ENCODE measurements at places on chromosomes 13 and 19.
A peak's percentile ranks its signal among the peaks of the same experiment; 100 is the strongest.

GRCh38 chr13:60572003-60572798 is 175.2 kb downstream of the TDRD3 start:
- no peaks in the 10 kb centered on the region for H3K27me3 ChIP-seq
- no peaks in the 10 kb centered on the region for H3K36me3 ChIP-seq
- H3K4me1 ChIP-seq: no peaks in the 10 kb centered on the region
- H3K4me3 ChIP-seq: no peak overlapping the region

GRCh38 chr19:18778076-18778389 is 13.1 kb downstream of the COMP start:
- peaks cover 8% of the 10 kb centered on the region for H3K36me3 ChIP-seq
- H3K27me3 ChIP-seq: no peaks in the 10 kb centered on the region
- no peak for DNase-seq
- no peak overlapping the region for H3K27ac ChIP-seq
- no peaks in the 10 kb centered on the region for H3K4me1 ChIP-seq
- no peak overlapping the region for H3K4me3 ChIP-seq

DNA sequence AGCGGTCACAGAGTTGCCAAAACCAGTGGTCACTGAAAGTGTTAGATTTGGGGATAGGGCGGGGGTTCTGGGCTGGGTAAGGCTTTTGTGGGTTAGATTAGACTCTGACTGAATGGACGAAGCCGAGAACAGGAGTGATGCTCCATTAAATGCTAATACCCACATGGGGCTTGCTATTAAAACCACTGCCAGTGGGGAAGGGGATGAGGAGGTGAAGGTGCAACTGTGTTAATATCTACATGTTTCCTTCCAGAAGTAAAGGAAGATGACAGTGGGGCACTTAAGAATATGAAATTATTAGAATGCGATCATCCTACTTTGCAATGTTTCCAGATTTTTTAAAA is 573 bp upstream of the ZNF614 start:
- H3K4me3 ChIP-seq: peak overlapping the region; percentile 89
- DNase-seq: no peak
- H3K36me3 ChIP-seq: peaks cover 28% of the 10 kb centered on the region
- peak overlapping the region; percentile 90 for H3K27ac ChIP-seq

GRCh38 chr19:47821460-47822020 is at the start of gene CRX:
Gene CRX, plus strand, starts transcription at chr19:47821937. Its CDS starts 12,507 bp downstream, at chr19:47834444.
- no peaks in the 10 kb centered on the region for H3K4me1 ChIP-seq
- H3K27me3 ChIP-seq: no peaks in the 10 kb centered on the region
- H3K4me3 ChIP-seq: no peak within 1 kb of the TSS
- no peak within 1 kb of the TSS for H3K27ac ChIP-seq
- DNase-seq: no peak

GRCh38 chr13:19961924-19962323 is 3.4 kb downstream of the ZMYM2 start:
- H3K36me3 ChIP-seq: no peaks in the 10 kb centered on the region
- no peaks in the 10 kb centered on the region for H3K27me3 ChIP-seq
- peak overlapping the region; percentile 9 for H3K27ac ChIP-seq
- DNase-seq: no peak
- H3K4me3 ChIP-seq: no peak overlapping the region

DNA sequence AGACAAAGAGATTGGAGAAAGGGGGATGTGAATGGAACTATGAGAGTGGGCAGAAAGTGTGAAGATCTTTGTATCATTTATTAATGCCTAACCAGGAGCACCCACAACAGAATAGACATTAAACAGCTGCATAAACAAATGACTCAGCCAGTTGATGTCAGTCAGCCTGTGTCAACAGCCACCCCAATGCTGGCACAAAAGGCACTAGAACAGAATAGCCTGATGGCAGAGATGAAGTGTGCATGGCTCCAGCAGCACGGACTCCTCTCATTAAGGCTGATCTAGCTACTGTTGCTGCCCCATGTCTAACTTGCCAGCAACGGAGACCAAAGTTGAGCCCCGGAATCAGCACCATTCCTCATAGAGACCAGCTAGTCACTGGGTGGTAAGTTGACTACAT is 7.8 kb downstream of the CPB2 start:
- no peaks in the 10 kb centered on the region for H3K27me3 ChIP-seq
- no peak overlapping the region for H3K27ac ChIP-seq
- no peaks in the 10 kb centered on the region for H3K4me1 ChIP-seq
- DNase-seq: no peak
- no peak overlapping the region for H3K4me3 ChIP-seq

DNA sequence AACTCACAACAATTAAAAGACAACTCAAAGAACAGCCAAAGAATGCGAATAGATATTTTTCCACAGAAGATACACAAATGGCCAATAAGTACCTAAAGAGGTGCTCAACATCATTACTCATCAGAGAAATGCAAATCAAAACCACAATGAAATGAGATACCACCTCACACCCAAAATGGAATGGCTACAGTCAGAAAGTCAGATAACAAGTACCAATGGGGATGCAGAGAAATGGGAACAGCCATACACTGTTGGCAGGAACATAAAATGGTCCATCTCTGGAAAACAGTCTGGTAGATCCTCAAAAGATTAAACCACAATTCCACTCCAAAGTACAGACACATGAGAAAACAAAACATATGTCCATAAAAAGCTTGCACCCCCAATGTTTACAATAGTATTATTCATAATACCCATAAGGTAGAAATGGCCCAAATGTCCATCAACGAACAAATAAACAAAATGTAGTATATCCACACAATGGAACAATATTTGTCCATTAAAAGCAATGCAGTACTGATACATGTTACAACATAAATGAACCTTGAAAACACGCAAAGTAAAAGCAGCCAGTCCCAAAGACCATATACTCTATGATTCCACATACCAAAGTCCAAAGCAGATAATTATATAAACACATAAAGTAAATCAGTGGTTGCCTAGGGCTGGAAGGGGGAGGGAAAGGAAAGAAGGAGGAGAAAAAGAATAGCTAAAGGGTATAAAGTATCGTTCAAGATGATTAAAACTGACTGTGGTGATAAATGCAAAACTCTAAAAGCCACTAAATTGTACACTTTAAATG is 19.6 kb downstream of the USP12 start:
- DNase-seq: no peak
- H3K4me1 ChIP-seq: no peaks in the 10 kb centered on the region

DNA sequence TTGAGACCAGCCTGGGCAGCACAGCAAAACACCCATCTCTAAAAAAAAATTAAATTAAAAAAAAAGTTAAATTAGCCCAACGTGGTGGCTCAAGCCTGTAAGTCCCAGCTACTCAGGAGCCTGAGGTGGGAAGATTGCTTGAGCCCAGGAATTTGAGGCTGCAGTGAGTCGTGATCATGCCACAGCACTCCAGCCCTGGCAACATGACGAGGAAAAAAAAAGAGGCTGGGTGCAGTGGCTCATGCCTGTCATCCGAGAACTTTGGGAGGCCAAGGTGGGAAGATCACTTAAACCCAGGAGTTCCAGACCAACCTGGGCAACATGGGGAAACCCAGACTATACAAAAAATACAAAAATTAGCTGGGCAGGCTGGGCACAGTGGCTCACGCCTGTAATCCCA is 2.2 kb upstream of the TMEM161A start:
- H3K4me1 ChIP-seq: peaks cover 8% of the 10 kb centered on the region
- no peak overlapping the region for H3K4me3 ChIP-seq
- no peak for DNase-seq
- no peaks in the 10 kb centered on the region for H3K27me3 ChIP-seq
- H3K36me3 ChIP-seq: no peaks in the 10 kb centered on the region

DNA sequence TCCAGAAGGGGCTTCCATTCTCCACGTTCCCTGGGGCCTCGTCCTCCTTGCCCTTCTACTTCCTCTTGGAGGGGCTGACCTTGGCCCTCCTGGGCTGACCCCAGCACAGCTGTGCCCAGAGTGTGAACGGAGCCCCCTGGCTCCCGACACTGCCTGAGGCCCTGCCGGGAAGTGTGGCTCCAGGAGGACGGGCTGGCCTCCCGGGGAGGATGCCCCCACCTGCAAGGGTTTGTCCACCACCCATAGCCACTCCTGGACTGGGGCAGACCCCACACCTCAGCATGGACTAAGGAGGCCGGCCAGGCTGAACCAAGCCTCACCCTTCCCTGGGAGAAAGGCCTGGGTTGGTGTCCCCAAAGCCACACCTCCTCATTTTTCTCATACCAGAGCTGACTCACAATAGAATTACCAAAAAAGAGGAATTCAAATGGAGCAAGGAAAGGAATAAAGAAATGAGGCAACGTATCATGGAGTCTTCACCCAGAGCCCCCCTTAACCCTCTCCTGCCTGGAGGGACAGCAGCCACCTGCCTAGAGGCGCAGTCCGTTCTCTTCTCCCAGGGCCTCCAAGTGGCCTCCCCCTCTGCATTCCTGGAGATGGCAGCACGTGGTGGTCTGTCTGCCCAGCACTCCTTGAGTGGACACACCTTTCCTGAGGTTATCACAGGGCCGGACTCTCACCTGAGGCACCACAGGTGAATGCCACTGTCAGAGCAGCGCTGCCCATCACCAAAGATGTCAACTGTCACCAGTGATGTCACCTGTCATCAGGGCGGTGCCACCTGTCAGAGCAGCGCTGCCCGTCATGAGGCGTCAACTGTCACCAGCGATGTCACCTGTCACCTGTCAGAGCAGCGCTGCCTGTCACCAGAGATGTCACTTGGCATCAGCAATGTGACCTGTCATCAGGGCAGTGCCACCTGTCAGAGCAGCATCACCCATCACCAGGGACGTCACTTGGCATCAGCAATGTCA is 3.1 kb upstream of the C13orf46 start:
- H3K36me3 ChIP-seq: peaks cover 28% of the 10 kb centered on the region
- no peaks in the 10 kb centered on the region for H3K4me1 ChIP-seq
- no peak for DNase-seq
- no peaks in the 10 kb centered on the region for H3K27me3 ChIP-seq
- H3K4me3 ChIP-seq: no peak overlapping the region
- no peak overlapping the region for H3K27ac ChIP-seq

DNA sequence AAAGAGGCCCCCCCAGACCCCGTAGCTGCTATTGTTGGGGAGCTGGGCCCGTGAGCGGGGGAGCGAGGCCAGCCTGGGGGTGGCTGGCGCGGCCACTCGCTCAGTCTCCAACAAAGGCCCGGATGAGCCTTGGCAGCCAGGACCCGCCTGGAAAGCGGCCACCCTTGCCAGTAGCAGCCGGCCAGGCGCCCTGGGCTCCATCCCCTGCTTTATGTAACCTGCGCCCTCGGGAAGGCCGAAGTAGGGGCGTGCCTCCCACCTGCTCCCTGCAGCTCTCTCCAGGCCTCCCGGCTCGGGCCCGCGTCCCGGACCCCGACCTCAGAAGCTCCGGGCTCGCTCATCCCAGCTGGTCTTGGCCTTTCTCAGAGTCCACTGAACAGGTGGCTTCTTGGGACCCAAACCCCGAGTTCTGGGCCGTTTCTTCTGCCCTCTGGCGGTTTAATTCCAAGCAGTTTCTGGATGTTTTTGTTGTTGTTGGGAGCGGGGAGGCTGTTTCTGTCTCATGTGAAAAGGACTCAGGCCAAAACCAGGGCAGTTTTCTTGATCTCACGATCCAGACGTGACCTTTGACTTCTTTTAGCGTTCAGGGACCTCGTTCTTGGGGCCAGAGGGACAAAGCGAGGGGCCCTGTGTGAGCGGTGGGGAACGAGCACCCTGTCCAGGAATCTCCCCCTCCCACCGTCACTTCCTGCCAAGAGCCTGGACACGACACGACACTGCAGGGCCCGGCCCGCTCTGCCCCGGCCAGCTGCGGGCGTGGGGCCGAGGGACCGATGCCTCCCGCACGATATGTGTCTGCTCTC is 1.2 kb downstream of the CDC34 start:
- DNase-seq: peak; percentile 46
- H3K36me3 ChIP-seq: no peaks in the 10 kb centered on the region
- no peaks in the 10 kb centered on the region for H3K27me3 ChIP-seq

DNA sequence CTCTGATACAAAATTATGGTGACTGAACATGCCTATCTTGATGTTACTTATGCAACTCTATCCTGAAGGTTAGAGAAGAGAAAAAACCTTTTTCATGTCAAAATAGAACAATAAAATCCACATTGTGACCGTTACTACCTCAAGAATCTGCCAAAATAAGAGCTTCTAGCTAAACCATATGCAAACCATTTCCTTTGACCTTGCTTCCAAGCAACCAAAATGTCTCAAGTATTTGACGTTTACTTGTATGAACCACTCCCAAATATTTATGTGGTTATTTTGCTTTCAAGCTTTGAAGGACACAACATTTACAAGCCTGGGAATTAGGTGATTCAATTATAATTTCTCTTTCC is 13.9 kb downstream of the FOXO1 start:
- no peak for DNase-seq
- peaks cover 31% of the 10 kb centered on the region for H3K4me1 ChIP-seq
- no peak overlapping the region for H3K27ac ChIP-seq
- H3K4me3 ChIP-seq: no peak overlapping the region
- H3K27me3 ChIP-seq: no peaks in the 10 kb centered on the region
- H3K36me3 ChIP-seq: no peaks in the 10 kb centered on the region

DNA sequence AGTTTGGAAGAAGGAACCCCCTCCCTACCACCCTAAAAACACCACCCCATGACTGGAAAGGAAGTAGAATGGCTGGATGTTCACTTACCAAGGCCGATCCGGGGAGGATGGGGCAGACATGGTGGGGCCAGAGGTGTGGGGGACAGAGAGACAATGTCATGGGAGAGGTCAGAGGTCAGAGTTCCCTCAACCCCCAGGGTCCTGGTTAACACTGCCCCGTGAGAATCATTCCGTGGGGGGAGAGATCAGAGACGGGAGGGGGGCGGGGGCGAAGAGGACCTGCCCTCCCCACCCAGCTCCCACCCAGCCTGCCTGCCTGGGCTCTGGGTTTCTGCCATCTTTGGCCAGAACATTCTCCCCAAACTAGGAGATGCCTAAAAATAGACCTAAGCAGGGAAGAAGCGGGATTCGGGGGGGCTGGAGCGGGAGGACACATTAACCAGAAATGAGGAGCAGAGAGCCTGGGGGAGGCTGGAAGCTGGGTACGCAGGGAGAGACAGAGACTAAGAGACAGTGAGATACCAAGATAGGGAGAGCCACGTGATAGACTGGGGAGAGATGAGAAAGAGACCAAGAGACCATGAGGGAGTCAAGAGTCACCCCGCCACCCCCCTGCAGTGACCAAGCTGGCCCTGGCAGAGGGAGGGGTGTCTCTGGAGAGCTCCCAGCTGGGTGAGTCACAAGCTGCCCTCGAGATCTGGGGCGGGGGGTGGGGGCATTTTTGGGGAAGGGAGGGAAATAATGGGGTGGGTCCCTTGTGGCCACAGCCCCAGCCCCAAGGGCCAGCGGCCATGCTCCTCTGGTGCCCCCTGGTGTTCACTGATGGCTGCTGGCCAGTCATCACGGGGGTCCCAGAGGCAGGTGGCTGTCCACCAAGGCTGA is 6.1 kb upstream of the KANK2 start:
- H3K36me3 ChIP-seq: no peaks in the 10 kb centered on the region
- DNase-seq: peak; percentile 44
- no peaks in the 10 kb centered on the region for H3K27me3 ChIP-seq
